ENCODE measurements at places on chromosomes 12 and 14.
A peak's percentile ranks its signal among the peaks of the same experiment; 100 is the strongest.

DNA sequence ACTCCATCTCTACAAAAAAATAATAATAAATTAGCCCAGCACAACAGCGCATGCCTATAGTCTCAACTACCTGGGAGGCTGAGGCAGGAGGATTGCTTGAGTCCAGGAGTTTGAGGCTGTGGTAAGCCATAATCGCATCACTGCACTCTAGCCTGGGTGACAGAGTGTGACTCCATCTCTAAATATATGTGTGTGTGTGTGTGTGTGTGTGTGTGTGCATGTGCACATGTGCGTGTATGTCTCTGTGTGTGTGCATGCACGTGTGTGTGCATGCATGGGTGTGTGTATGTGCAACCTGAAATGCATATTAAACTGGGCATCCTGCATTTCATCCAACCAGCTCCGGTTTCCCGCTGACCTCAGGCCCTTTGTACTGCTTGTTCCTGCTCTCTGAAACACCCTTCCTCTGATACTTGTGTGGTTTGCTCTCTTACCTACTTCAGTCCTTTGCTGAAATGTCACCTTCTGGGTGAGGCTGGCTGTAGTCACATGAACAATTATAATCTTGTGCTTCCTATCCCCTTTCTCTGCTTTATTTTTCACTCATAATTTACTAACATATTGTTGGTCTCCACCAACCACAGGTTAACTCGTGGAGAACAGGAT, 46.9 kb downstream of the PHLDA1 start:
- no peak for DNase-seq

DNA sequence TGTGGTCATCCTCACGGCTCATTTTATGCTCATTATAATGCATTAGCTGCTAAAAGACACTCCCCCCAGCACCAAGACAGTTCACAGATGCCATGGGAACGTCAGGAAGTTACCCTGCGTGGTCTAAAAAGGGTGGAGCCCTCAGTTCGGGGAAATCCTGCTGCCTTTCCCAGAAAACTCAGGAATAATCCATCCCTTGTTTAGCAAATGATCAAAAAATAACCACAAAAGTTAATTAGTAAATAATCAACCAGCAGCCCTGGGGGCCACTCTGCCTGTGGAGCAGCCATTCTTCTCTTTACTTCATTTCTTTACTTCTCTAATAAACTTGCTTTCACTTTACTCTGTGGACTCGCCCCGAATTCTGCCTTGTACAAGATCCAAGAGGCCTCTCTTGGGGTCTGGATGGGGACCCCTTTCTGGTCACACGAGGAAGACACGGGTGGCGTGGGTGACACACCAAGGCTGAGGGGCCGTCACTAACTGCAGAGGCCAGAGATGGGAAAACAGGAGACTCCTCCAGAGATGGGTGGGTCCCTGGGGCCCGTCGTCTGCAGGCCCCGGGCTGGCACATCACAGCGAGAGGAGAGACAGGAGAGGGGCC, 65.5 kb downstream of the NOC4L start:
- DNase-seq: no peak

DNA sequence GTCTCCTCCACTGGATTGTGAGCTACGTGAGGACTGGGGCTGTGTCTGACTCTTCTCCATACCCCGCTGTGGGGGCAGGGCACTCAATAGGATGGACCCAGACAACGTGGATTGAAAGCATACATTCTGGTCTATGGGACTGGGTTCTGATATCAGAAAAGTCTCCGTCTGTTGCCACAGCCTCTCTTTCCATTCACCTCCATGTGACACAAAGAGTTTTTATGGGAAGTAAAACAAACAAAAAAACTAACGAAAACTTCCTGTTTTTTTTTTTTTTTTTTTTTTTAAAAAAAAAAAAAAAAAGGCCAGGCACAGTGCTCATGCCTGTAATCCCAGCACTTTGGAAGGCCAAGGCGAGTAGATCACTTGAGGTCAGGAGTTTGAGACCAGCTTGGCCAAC, 44.7 kb downstream of the SLC8A3 start:
- DNase-seq: no peak

DNA sequence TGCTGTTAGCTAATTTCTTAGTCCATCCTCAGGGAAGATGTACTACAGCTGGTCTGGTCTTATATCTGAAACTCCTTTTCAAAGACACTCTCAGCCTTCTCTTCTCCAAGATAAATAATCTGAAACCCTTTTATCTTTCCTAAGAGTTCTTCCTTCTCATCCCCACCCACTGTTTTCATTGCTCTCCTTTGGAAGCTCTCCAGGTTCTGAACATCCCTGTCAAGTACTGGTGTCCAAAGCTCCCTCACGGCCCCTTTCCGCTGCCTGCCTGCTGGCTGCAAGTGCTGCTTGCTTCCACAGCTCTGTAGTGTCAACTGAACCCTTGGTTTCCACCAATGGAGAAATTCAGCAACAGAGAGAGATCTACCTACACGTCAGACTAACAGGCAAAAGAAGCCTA, 6.6 kb upstream of the SLC6A13 start:
- DNase-seq: no peak

- no peak for DNase-seq
These were observed 36.2 kb upstream of the KCNH3 start for GRCh38 chr12:49502590-49502989.

DNA sequence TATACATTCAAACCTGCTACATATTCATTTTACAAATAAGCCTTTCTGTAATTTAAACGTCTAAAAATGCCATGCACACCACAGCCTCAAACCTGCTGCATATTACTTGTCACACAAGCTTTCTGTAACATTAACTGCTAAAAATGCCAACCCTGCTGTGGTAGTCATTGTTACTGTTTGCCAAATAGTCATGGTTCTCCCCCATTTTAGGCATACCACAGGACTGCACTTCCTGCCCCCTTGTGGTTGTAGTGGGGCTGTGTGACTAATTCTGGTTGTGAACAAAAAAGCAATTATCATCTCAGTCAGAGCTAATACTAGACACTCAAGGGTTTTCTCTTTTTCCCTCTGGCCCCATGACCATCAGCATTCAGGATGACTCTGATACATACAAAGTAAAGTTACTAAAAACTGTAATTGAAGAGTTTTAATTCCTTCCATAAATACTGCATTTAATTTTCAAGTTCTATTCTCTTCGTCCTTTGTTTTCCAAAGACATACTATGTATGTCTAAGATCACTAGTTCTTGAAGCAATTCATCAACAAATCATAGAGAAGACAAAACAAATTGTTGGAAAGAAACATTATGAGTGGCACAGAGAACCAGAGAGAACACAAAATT, 5.7 kb upstream of the SLC35F4 start:
- DNase-seq: peak; percentile 42

DNA sequence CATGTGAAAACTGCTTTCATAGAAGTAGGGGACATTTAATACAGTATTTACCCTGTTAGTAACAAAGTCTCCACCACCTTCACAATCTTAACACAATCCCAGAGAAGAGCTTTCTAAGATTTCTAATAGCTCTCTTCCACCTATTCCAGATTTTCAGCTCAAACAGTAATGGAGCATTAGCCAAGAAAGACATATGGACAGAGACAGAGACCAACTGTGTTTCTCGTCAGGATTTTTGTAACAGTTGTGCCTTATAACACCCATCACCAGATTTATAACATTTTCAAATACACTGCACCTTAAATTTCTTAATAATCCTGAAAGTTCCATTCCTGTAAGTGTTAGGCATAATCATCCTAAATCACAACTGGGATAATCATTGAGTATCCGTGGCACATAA, 321.2 kb upstream of the TMTC1 start:
- DNase-seq: no peak

DNA sequence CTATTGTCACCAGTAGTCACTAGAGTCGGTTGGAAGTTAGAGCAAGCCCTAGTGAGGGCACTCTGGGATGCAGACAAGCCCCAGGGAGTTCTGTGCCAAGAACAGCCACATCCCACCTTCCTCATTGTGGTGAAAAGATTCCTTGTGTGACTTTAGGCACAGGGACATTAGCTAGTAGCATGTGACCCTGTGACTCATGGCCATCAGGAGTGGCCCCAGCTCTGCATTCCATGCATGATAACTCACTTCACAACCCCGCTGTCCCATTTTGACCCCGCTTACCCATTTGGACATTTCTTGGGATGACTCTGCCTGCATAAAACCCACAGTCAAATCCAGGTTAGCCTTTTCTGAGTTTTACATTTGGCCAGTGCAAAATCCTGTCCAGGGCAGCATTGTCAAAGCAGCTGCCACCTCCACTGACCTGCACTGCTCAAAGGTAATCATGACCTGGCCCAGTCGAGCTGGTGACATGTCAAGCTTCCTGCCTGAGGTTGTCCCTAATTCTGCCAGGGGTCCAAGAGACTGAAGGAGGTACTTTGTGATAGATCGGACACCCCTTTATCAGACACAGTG, 430.5 kb downstream of the DPF3 start:
- peak; percentile 49 for DNase-seq

DNA sequence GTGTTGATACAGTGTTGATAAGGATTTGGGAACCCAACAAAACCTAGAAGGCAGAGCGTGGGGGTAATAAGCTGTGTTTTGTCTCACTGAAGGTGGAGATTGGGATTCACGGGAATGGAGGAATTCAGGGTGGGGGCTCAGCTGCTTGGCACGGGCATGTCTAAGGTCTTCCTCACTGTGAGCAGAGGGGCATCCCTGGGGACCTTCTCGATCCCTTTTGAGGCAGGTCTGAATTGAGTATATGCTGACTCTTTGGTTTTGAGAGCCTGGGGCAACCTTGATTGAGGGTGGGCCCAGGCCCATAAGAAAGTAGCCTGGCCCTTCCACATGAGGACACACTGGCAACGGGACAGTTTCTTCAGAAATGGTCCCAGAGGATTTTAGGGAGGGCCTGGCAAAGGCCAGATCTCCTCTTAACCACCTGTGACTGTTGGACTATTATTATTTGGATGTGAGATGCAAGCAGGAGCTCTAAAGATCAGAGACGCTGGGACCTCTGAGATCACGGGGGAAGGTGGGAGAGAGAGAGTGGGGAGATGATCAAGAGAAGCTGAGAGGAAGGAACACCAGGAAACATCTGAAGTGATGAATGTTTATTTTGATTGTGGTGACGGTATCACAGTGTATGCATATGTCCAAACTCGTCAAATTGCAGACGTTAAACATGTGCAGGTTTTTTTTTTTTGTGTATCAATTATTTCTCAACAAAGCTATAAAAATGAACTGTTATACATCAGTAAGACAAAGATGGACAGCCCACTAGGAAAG, 48.4 kb downstream of the SMIM41 start:
- DNase-seq: no peak

- DNase-seq: no peak
These were observed 399 bp upstream of the WASHC4 start for GRCh38 chr12:105107171-105107493.

GRCh38 chr14:22973217-22974032, 8.9 kb downstream of the AJUBA start:
- DNase-seq: no peak

DNA sequence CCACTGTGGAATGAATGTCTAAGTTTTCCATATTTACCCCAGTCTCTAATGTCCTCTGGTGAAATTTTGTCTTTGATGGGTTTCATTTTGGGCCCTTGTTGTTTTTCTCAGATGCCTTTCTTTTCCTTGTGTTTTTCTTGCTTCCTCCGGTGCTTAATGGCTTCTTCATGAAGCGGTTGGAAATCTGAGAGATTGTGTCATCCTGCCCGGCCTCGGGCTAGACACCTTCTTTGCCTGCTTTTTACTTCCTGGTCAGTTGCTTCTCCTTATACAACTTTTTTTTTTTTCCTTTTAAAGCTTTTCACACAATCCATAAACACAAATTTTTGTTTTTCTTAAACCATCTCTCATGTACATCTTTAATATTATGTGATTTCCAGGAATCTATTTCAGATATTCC, 7.1 kb downstream of the ETV6 start:
- DNase-seq: no peak

DNA sequence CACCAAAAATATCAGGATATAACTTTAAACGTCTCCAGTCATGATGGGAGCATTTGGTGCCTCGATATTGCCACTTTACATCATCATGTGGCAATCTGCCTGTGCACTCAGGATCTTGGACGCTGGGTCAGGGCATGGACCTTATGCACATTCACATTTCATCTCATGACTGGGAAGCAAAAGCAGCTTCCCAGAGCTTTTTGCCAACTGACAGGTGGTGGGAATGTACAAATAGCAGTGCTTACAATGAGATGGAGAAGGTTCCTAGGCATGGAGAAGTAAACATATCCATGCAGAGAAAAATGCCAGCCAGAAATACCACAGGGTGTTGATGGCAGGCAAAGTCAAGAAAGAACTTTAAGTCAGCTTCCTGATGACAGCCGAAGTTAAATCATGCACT, 30.3 kb downstream of the EFCAB11 start:
- DNase-seq: no peak

- DNase-seq: no peak
These were observed 61.3 kb downstream of the KITLG start for GRCh38 chr12:88518863-88519403.

- DNase-seq: no peak
These were observed 8.2 kb downstream of the SPRYD3 start for GRCh38 chr12:53070877-53071492.

- no peak for DNase-seq
These were observed 75.5 kb downstream of the RAD52 start for GRCh38 chr12:873954-874353.
